ENCODE measurements at places on chromosomes 7 and 10.
A peak's percentile ranks its signal among the peaks of the same experiment; 100 is the strongest.

GRCh38 chr7:66105263-66105748, 9.3 kb upstream of the CRCP start:
- no peak for DNase-seq

GRCh38 chr10:77383861-77384553, 253.6 kb downstream of the KCNMA1 start:
- peak; percentile 52 for DNase-seq

DNA sequence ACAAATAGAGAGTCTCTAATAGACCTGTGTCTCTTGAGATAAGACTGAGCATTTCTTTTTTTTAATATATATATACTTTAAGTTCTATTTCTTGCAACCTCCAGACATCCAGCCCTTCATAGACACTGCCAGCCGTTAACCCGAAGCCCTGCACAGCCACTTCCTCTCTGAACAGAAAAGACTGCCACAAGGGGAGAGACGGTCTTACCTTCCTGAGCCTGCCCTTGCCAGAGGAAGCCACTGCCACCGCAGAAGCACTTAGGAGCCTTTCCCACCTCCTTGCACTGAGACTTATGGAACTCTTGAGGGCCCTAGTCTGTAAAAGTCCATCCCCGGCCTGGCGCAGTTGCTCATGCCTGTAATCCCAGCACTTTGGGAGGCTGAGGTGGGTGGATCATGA, 31.8 kb upstream of the PRSS1 start:
- no peak for DNase-seq

DNA sequence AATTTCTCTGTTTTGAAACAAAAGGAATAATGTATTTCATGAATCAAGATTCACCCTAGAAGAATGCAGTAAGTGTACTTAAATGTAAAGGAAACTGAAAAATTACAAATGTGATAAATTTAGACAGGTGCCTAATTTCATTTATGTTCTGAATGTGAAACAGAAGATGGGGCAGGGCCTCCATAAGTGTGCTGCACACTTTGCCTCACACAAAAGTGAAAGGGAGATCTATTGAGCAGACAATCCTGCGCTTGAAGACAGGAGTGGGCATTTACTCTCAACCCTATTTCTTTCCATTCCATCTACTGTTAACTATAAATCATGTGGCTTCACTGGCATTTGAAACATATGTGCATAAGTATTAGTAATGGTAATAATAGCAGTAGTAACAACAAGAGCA, 36.2 kb downstream of the GNG11 start:
- no peak for DNase-seq

DNA sequence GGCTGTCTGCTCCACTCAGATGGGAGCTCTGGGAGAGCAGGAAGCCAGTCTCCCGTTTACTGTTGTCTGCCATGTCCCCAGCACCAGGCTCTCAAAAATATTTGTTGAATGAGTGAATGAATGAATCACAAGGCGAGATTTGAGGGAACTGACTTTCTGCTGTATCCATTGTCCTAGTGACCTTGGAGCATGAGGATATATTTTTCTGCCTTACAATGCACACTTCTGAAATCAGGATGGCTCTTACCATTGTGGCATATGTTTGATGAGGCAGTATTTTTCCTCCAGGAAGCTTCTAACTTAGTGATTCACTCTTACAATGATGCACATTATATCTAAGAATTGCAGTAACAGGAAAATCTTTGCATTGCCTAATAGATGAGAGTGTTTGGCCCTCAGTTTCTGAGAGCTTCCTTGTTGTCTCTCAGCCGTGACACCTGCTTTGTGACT, 136.4 kb downstream of the RPS24 start:
- no peak for DNase-seq

DNA sequence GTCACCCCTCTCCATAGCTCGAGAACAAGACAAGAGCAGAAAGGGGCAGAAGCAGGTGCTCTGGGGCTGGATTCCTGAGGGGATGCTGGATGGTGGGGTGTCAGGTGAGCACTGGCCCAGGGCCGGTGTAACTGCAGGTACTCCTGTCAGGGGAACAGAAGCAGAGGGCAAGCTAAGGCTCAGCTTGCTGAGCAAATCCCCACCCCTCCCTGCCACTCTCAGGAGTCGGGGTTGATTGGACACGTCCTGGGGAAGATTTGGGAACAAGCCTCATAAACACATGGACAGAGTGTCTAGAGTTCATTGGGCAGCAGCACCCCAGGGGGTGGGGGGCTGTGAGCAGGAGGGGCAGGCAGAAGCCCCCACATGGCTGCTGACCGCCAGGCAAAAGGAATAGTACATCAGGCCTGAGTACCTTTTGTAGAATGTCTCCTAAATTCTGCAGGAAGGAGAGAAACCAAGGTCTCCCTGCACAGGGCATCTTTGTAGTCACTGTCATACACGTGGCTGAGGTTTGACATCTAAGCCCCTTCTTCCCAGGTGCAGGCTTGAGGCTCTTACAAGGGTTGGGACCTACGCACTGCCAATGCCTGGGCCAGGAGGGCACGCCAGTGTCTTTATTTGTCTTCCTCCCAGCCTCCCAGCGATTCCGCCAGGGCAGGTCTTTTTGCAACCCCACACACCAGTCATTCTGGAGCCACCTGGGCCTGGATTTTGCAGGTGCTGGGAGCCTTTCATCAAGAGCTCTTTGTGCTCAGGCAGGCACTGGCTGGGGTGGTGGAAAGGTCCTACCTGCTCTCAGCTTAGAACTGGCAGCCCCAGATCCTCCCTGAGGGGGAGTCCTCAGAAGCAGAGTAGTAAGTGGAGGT, 2.8 kb downstream of the CALML3 start:
- DNase-seq: peak; percentile 52

DNA sequence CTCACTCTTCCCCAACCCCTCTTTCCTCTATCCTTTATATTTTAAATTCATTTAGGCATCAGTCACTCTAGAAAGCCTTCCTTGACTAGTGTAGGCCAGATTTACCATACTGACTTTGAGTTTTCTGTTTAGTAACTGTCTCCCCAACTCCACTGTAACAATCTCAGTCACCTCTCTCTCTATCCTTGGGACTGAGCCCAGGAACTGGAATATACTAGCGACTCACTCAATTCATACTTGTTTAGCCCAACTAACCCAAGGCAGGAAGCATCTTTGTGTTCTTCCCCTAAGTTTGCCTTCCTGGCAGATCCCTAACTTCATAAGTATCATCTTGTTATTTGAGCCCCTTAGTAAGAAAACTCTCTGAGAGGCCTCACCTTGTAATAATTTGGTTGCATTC, 19.1 kb downstream of the PLCE1 start:
- DNase-seq: no peak

DNA sequence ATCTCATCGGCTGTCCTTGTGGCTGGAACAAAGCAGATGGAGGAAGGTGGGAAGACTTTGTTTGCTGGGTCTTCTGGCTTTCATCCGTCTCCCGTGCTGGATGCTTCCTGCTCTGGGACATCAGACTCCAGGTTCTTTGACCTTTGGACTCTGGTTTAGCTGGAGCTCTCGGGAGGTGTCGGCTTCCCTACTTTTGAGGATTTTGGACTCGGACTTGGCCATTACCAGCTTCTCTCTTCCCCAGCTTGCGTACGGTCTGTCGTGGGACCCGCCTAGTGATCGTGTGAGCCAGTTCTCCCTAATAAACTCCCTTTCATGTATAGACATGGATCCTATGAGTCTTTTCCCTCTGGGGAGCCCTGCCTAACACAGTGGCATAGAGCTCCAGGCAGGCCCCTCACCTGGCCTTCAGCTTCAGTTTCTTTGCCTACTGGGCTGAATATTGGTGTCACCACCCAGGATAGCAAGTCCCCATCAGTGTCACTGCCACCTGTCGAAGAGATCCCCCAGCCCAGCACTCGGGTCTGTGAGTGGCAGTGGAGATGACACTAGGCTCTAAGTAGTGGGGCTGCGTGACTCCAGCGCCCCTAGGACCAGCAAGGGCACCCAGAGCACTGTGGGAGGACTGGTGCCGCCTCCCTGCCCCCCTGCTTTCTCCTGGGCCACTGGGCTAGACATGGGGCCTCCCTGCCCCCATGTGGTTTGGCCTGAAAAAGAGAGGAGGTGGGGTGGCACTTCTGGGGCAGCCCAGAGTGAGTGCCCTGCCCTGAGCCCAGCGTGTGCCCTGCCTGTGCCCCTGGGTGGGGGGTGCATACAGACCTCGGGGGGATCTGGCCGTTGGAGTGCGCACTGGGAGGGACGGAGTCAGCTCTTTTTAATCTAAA, 135.6 kb downstream of the LHPP start:
- DNase-seq: no peak

DNA sequence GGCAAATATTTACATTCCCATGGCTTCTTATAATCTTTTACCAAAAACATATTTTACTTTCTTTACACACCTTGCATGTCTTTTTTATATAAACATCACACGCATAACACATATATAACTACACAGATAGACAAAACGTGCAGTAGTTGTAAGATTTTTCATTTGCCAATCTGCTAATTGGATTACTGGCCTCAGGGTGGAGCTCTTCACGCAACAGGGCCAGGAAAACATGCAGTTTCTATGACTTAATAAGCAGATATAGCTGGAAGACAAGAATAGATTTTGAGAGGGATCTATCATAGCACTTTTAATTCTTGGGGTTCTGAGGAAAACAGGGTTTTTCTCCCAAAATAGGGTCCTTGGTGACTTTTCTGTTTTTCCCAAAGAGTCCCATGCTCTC, 12.7 kb downstream of the ACADSB start:
- no peak for DNase-seq

- DNase-seq: no peak
Measured at GRCh38 chr10:100775871-100776270, 30.5 kb downstream of the PAX2 start.

GRCh38 chr7:74554178-74554577, 100.5 kb downstream of the GTF2IRD1 start:
- no peak for DNase-seq

GRCh38 chr10:133262696-133263095, 14.0 kb downstream of the ADAM8 start:
- DNase-seq: peak; percentile 1

DNA sequence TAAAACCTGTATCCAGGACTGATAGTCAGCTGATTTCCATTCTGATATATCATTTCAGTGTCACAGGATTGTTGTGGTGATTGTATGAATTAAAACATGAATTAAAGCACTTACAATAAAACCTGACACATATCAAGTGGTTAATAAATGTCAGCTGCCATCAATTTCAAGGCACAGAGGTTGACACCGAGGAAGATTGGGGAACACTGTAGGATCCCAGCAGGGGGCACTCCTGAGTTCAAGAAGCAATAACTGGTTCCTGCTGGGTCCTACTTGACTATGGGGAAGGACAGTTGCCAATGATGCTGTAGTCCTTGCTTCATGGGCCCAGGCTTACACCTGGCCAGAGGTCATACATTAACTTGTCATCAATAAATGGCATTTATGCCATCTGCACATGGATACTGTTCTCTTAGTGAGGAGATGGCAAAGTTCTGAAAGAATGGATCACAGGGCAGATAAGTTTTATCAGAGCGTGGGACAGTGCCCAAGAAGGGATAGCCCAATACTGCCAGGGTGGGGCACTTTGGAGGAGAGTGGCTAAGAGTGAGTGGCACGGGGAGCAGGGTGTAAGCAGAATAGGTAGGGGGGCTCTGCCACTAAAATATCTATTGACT, 24.1 kb downstream of the FZD1 start:
- DNase-seq: no peak

- no peak for DNase-seq
Measured at GRCh38 chr10:12628153-12628552, 278.8 kb downstream of the CAMK1D start.

DNA sequence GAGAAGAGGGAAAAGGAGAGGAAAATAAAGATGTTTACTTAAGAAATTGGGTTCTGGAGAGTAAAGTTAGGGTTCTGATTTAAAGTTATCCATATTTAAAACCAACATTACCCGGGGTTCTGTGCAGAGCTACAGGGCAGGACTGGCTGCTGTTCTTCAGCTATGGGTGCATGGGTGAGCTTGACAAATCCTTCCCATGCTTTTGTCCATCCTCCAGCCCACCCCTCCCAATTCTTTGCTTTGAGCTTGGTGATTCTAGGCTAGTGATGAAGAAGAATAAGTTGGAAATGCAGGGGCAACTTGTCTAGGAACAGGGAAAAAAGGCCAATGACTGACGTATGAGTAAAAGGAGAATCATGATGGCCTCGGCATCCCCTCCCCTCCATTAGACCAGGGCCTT, 636.0 kb downstream of the LRMDA start:
- no peak for DNase-seq

DNA sequence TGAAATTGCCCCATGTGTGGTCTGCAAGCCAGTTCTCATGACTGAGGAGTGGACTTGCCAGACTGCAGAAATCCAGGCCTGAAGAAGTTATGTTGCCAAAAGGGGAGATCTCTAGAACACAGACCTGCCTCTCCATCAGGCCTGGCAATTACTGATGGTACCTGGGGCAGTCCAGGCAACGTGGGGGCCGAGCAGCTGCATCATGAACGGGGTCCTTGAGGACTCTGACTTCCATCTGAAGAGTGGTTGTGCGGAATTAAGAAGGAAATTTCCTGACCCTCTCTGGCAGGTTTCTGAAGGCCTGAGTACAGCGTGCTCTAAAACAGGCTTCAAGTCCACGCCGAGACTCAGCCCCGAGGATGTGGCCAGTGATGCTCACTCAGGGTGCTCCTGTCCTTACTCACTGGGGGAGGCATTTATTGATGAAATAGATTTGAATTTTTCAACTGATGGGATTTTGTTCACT, 30.4 kb downstream of the RAMP3 start:
- DNase-seq: no peak

- peak; percentile 36 for DNase-seq
Measured at GRCh38 chr10:100346351-100346764, 675 bp upstream of the SCD start.

DNA sequence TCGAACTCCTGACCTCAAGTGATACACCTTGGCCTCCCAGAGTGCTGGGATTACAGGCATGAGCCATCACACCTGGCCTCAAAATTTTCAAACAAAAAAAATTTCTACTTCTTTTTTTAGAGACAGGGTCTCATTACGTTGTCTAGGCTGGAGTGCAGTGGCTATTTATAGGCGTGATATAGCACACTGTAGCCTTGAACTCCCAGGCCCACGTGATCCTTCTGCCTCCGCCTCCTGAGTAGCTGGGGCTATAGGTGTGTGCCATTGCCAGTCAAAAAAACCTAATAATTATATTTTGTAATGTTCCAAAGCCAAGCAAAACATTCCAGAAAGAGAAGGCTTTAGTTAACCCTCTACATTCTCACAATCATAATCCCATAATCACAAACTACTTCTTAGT, 13.8 kb downstream of the POLR3A start:
- DNase-seq: no peak

- DNase-seq: no peak
Measured at GRCh38 chr7:77235276-77235675, 35.7 kb upstream of the FGL2 start.

- no peak for DNase-seq
Measured at GRCh38 chr7:101746314-101746713, 71.1 kb upstream of the CUX1 start.

DNA sequence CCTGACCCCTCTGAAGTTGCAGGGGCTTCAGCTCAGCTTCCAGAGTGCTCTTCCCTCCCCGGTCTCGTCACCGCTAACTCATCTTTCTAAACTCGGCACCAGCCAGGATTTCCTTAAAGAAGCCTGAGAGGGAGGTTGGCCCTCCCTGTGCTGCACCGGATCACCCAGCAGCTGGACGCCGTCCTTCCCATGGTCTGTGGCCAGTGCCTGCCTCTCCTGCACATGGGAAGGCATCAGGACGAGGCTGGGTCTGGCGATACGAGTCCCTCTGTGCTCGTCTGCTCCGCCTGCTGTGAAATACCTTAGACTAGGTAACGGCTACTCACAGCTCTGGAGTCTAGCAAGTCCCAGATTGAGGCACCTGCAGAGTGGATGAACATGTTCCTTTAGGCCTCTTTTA, 179.1 kb downstream of the ZMYND11 start:
- DNase-seq: no peak

- peak; percentile 87 for DNase-seq
Measured at GRCh38 chr7:54932818-54933543, 85.8 kb upstream of the EGFR start.

All from NCI-H1105 treated with DMSO at 0.1 percent for 48 hours (cell line).